Bronchial epithelial cell (primary cell): ENCODE measurements at places on chromosomes 5 and 9.

- DNase-seq = peak; percentile 34
These were observed 27.5 kb downstream of the FSD1L start for GRCh38 chr9:105475302-105475701.

GRCh38 chr5:18032744-18033143 is 398.5 kb downstream of the TAF11L14 start:
- no peak for DNase-seq

DNA sequence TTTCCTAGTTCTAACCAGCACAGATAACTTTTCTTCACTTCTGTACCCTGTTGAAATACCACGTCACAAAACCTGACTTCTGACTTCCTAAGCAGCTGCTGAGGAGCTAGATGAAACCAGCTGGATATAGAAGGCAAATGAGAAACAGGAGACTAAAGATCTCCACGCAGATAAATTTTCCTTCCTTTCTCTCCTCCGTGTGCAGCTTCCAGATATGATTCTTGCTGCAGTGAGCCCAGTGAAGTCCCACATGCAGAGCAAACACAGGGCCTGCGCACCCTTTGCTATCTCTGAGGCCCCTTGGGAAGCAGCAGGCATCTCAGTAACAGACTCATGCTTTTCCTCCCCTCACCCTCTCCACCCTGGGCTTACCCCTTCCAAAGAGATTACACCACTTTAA is 1638.3 kb downstream of the MAT2B start:
- no peak for DNase-seq

GRCh38 chr5:139386050-139386438 is 2.9 kb upstream of the SLC23A1 start:
- peak; percentile 86 for DNase-seq
